ENCODE measurements at places on chromosomes 3 and 15.

- no peak for DNase-seq
Measured at GRCh38 chr3:160115387-160115786, 109.8 kb upstream of the C3orf80 start.

DNA sequence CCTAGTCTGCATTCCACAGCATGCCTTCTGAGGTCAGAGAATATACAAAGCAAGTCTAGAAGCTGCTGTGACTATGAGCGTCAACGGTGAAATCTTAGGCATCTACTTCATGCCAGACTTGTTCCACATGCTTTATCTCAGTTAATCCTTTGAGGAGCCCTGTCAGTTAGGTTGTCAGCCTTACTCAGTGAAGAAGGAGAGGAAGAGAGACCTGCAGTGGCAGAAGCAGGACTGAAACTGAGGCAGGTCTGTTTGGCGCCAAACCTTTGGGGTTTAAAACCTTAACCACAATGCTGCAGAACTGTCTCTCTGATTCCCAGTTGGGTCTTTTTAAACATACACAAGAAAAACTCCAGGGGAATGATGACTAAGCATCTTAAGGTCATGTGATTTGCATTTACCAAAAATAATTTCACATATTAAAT is 139.0 kb upstream of the LIPC start:
- no peak for DNase-seq

GRCh38 chr3:182122779-182123178 is 411.1 kb downstream of the SOX2 start:
- no peak for DNase-seq

DNA sequence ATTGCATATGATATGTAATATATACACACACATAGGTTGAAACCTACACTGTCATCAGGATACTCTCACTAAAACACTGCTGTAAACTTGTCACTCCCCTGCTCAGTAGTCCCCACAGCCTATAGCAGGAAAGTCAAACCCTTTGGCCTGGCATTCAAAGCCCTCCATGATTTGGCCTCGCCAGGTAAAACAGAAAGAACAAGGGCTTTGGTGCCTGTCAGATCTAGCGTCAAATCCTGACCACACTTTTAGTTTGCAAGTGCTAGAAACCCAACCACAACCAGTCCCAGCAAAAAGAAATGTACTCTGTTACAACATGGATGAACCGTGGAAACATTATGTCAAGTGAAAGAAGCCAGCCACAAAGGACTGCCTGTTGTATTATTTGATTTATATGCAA is 11.4 kb downstream of the CRABP1 start:
- DNase-seq: no peak

DNA sequence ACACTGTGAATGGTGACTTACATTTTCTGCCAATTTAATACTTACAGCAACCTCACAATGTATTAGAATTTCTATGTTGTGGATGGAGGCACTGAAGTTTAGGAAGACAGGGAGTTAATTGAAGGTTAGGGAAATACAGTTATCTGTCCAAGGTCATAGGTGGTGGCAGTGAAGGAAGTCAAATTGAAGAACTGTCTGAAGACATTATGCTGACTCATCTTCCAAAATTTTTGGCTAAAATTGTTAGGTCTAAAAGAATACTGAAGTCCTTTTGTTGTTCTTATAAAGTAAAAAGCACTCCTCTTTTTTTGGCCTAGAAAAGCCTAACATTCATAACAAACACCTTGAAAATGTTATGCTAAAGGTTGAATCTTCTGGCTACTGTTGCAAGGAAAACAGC is 27.7 kb downstream of the EMC4 start:
- no peak for DNase-seq

DNA sequence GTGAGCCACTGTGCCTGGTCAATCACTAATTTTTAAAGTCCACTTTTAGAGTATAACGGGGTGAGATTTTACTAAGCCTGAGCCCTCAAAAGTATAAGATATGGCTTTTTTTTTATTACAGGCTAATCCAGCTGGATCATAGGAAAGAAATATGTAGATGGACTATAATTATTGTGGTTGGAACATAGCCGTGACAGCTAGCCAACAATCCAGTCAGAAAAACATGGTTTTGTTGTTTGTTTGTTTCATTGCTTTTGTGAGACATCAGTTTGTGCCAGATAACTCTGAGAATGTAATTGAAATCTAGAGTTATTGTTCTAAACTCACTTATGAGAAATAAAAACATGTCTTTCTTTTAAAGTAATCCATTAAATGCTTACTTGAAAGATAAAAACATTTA is 37.3 kb upstream of the ATOSA start:
- DNase-seq: no peak

GRCh38 chr3:186235554-186235953 is 126.5 kb downstream of the DGKG start:
- no peak for DNase-seq

GRCh38 chr15:62889734-62890505 is 152.6 kb upstream of the TPM1 start:
- no peak for DNase-seq

DNA sequence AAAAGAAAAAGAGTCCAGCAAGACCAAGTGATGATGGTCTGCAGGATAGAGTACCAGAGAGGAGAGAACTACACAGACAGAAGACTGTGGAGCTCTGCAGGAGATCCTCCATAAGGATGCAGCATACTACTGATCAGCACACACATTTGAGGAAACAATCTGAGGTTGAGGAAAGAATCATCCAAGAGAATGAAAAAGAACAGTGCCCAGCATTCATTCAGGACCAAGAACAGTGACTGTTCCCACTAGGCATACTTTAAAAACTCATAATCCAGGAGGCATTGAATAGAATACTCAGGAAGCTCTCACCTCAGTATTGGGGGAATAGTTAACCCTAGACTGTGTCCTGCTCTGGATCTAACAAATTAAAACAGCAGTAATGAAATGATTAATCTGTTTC is 54.9 kb downstream of the THSD4 start:
- no peak for DNase-seq

- DNase-seq: peak; percentile 7
Measured at GRCh38 chr3:48299746-48300712, 33.4 kb downstream of the SPINK8 start.

GRCh38 chr15:61715082-61715481 is 345.2 kb downstream of the VPS13C start:
- DNase-seq: no peak

- DNase-seq: no peak
Measured at GRCh38 chr3:100496711-100497261, 4.4 kb downstream of the TMEM45A start.
